Esophagus mucosa (tissue), 1 donor: ENCODE measurements at places on chromosomes 4 and X.

GRCh38 chr4:3069661-3070199, 4.6 kb downstream of the HTT-AS start:
- ATAC-seq: no peak

DNA sequence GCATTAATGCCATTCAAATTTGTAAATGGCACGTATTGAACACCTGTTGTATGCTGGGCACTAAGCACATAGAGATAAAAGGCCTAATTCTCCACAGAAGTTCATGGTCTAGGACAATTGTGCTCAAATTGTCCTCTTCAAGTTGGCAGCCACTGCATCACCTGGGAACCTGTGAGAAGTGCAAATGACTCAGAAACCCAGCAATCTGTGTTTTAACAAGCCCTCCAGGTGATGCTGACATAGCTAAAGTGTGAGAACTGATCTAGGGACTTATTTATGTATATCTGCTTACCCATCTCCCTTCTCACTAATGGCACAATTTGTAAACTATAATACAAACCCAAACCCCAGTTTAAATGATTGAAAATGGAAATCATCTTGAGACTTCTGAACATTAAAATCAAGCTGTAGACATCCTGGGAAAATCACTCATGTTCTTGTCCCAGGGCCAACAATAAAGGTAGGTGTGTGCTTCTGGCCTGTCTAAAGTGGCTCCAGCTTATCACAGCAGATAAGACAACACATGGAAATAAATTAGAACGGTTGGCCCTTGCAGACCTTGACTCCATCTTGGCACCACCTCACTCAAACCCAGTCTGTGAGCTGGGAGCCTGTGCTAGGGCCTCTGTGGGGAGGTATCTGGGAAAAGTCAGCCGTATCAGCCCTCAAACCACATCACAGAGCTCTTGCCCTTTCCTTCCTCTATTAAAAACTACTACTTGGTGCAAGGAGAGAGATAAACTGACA, 46.8 kb downstream of the UCHL1 start:
- ATAC-seq: no peak

GRCh38 chr4:96390404-96390803, 550.5 kb downstream of the PDHA2 start:
- ATAC-seq: no peak

- no peak for ATAC-seq
These were observed 148.6 kb upstream of the TTC29 start for GRCh38 chr4:147094238-147094637.

- no peak for ATAC-seq
These were observed 24.3 kb downstream of the UPF3B start for GRCh38 chrX:119828446-119828845.

- no peak for ATAC-seq
These were observed 96.1 kb upstream of the FAM9B start for GRCh38 chrX:9130031-9130430.

DNA sequence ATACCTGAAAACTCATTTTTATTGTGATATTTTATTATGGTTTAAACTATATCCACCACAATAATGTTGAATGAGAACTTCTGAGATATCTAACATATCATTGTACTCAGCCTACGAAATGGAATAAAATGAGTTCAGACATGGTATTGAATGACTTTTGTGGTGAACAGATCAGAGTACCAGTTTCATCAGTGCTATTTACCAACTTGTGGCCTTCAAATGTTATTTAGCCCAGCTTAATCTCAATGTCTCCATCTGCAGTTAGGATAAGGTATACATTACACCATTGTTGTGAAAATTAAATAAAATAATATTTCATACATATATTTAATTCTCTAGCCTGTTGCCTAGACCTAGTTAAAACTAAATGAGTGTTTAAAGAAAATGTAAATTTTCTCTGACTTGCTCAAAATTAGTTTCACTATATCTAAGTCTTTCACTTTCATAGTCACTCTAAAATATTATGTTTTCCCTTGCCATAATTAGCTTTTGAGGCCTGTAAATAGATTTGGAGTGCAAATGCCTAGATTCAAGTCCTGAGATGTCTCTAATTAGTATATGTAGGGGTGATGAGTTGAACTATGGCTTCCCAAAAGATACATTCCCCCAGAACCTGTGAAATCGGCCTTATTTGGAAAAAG, 594.2 kb downstream of the STPG2 start:
- ATAC-seq: no peak

DNA sequence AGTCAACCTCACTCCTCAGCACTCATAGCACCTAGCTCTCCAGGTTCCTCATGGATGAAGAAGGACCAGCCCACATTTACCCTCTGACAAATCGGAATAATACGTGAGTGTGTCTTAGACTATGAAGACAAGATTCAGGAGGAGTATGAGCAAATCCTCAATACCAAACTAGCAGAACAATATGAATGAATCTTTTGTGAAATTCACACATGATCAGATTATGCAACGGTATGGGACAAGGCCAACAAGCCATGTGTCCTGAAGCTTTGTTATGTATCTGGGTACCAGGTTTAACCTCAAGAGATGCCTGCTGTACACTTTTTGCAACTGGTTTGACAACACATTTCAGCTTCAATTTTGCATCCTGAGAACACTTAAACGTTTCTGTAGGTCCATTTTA, 300.1 kb downstream of the OPHN1 start:
- ATAC-seq: no peak

GRCh38 chr4:37537484-37537883, 148.7 kb downstream of the RELL1 start:
- no peak for ATAC-seq

- ATAC-seq: no peak
These were observed 19.0 kb downstream of the GAB3 start for GRCh38 chrX:154731881-154732280.

DNA sequence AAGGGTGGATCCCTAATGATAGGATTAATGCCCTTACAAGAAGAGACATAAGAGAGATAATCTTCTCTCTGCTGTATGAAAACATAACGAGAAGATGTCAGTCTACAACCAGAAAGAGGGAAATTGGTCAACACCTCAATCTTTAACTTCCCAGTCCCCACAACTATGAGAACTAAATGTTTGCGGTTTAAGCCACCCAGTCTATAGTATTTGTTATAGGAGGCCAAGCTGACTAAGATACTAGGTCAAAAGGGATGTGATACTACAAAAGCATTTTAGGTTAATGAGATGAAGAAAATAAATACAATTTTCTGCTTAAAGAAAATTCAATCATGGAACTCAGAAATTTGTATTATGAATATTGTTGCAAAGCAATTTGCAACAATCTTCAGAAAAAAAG, 55.4 kb upstream of the LHFPL1 start:
- ATAC-seq: no peak

GRCh38 chr4:146132445-146132844, 43.1 kb upstream of the LSM6 start:
- peak; percentile 96 for ATAC-seq

GRCh38 chr4:1309261-1310010, 19.7 kb downstream of the MAEA start:
- ATAC-seq: peak; percentile 56

DNA sequence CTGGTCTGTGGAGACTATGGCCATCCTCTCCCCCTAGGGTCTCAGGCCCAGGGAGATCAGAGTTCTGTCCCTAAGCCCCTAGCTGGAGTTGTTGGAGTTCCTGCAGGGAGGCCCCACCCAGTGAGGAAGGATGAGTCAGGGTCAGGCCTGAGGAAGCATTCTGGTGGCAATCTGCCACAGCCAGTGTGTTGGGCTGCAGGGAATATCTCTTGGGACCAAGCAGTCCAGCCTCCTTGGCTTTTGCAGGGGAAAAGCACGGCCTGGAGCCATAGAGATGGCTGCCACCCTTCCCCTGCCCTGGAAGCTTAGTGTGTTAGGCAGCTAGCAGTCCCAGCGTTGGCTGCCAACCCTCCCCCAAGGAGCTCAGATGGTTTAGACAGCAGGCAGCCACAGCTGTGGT, 202.4 kb downstream of the RTL9 start:
- no peak for ATAC-seq

DNA sequence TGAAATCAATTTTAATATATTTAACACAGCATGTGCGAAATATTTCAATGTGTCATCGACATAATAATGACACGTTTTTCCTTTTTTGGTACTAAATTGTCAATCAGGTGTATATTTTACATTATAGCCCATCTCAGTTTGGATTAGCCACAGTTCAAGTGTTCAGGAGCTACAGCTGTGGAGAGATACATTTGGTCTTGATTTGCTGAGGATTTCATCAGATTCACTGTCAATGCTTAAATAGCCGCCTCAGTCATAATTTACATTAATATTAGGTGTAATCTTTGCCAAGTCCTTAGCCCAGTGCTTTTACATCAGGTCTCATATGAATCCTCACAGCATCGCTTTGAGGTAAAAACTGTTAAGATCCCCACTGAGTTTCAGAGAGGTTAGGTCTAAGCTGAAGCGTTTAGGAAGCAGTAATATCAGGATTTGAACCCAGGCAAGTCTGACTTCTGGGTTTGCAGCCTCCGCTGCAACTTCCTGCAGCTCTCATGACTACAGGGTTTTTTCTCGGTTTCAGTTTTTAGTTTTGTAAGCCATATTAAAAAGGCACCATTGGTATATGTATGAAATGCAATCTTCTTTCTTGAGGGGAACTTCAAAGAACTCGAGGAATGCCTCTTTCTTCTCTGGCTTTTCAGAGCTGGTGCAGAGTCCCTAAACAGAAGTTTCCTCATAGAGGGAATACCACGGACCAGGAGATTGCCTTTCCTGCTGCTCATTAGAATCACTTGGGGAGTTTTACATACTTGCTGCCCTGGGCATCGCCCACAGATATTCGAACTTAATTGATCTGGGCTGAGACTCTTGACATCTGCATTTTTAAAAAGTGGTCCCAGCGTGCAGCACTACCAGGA, 6.4 kb downstream of the MTM1 start:
- ATAC-seq: no peak

DNA sequence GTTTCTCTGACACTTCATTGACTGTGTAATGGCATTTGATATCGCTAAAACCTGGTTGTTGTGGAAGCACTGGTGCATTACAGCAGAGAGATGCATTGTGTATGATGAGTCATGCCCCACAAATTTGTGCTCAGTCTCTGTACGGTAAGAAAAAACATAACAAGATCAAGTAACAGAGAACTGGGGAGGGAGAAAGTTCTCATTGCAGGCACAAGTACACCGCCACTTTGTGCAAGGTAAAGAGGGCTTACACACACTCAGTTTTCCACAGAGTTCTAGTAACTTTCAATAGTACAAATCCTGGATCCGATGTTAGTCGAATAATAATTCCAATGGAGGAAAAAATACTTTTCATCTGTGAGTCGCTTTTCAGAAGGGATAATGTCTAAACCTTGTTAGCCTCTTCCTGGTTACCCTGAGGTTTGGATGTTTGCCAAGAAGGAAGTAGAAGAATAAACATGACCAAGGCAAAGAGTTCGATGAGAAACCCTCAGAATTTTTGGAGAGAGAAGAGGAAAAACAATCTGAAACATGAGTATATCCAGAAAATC, 512.5 kb upstream of the SLIT2 start:
- ATAC-seq: peak; percentile 85

DNA sequence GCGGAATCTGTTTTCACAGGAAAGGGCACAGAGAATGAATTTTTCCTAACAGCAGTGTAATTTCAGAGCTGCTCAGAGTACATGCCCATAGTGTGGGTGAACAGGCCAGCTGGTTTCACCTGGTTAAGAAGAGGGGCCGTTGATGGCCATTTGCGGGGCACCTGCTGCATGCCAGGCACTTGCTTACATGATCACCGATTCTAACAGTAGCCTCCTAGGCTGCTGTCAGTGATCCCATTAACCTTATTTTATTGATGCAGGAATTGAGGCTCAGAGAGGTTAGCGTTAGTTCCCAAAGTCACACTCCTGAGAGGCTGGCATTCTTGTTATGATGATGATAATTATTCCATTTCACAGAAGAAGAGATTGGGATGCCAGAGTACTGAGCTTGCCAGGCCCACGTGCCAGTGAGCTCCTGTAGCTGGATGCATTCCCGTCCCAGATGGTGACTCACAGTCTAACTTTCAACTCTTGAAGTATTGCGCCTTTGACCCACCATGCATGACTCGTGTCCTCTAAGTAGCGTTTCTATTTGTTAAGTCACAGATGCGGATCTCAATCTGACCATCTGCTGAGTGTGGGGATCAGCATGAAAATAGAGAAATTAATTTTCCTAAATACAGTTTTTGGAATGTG, 76.5 kb downstream of the PSAPL1 start:
- ATAC-seq: peak; percentile 66

DNA sequence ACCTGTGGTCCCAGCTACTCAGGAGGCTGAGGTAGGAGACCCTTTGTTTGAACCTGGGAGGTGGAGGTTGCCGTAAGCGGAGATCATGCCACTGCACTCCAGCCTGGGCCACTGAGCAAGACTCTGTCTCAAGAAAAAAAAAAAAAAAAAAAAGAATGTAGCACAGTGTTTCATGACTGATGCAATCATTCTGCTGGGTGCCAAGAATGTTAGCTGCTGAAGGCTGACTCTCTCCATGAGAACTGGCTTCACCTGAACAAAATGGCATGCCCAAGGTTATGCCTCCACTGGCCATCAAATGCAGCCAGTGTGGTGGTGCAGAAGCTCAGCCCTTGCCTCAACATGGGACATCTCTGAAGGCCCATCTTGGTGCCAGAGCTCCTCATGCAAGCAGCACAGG, 412.1 kb downstream of the ADAM29 start:
- no peak for ATAC-seq

GRCh38 chr4:82903737-82904136, 3.2 kb downstream of the THAP9 start:
- ATAC-seq: no peak
